ENCODE measurements at places on chromosomes 5 and 9.

GRCh38 chr5:61532983-61533382 lies 200.9 kb downstream of the ZSWIM6 start:
- no peak for DNase-seq

DNA sequence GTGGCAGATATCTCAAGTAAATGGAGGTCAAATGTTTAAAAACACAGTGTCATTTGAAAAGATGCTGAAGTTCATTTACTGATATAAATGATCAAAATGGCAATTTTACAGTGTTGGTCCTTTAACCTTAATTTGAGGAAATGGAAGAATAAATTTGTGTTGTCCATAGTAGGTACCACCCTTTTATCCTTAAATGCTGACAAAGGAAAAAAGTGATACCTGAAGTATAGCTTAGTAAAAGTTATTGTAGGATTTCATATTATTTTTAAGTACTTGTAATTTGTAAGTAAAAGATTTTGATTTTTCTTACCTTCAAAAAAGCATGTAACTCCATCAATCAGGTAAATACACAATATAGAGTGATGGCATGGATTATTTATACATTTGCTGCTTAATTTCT lies 166.6 kb upstream of the DAP start:
- no peak for DNase-seq

DNA sequence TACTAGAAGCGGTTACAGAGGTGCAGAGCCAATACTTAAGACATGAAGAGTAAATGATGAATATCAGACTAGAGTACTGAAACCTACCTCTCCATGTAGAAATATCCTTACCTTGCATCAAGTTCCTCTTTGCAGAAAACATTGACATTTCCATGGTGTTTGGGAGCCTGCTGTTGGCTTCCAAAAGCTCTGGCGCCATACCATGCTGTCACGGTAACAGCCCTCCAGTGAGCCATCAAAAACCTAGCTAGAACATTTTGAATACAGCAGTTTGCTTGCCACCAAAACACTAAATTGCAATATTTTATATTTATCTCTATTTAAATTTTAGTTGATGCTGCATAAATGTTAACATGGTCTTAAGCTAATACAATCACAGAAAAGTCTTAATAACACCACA lies 144.1 kb upstream of the LRRTM2 start:
- no peak for DNase-seq

GRCh38 chr9:96420468-96421219 lies 2.5 kb upstream of the ZNF367 start:
- DNase-seq = no peak

- DNase-seq = no peak
Measured at GRCh38 chr5:14148890-14149671, 5.9 kb downstream of the TRIO start.

GRCh38 chr9:96874947-96875460 lies 20.7 kb upstream of the ZNF782 start:
- no peak for DNase-seq

GRCh38 chr9:109320742-109321448 lies at the start of gene EPB41L4B:
TSS of gene EPB41L4B (minus strand) at chr9:109321059. CDS start at chr9:109320446, 613 bp downstream.
- DNase-seq = peak; percentile 59

DNA sequence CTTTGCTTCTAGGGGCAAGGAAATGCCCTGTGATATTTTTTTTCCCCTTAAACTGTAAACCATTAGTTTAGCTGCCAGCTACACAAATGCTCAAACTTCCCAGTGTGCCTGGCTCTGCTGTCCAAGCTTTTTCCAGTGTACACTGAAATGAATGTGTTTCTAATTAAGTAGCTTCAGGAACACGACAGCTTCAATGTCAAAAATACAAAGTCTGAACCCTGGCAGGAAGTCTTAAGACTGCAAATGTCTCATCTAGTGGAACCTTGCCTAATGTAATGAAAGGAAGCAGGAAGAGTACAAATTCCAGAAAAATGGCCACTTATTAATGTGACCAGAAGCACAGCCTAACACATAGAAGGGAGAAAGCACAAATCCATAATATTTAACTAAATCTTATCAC lies 255.2 kb downstream of the CRB2 start:
- DNase-seq = no peak

DNA sequence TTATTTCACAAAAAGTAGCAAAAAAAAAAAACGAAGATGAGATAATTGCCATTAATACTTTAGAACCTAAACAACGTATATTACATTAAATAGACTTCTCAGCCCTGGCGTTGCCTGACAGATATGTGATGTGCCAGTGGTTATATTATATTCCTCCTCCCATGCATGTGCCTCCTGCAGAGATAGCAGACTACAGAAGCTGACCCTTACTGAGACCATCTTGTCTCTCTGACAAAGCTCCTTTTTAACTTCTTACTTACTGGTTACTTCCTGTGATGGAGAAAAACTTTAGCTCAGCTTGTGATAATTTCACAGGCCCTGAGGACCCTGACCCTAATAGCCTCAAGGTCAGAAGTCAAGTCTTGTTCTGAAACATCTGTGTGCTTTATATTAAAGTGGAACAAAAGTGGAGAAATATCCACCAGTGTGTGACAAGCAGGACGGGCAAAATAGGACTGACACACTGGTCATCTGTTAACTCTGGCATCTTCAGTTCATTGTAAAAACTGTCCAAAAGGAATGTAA lies 80.6 kb upstream of the POU5F2 start:
- DNase-seq = no peak

DNA sequence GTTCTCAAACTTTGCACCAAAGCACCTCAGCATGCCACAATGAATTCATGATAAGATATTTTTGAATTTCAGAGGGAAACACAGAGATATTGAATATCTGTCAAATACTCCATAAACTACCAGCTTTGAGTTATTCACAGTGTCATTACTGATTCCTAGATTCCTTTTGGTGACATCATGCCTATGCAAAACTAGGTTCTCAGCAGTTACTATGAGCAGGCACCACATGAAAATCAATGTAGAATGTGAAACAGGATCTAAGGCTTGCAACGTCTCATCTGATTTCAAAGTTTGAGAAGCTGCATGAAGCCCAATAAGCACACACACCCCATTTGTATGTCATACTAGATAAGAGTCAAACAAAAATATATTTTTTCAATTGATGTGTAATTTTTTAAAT lies 426.5 kb downstream of the NR2F1-AS1 start:
- DNase-seq = no peak

DNA sequence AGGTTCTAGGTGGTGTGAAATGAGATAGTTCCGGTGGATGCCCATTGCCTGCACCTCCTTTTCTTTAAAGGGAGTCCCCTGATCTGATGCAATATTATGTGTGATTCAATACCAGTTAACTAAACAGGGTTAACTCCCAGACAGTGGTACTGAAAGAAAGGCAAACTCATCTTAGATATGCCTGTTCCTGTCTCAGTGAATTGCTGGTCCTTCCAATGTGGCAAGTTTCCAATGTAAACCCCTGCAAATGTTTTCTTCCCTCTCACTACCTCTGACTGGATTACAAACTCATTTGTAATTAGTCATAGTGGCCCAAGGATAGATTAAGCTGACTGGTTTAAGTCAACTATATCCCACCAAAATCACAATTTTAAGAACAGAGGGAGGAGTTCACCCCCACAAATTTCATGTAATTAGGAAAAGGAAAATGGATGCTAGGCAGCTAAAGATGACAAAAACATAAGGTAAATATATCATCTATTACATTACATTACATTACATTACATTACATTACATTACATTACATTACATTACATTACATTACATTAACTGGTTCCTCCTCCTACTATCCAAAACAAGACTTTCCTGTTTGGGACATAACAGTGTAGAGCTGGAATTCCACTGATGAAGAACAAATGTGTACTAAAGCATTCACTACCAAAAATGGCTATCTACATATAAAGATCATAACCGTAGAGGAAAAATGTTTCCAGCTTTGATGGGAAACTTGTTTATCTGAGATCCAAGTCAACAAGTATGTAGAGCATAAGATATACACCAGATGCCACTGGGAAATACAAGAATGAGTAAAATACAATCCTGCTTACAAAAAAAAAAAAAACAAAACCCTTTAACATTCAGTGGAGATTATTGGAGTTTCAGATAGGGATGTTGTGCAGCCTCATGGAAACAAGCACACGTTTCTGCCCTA lies 121.5 kb upstream of the SNX2 start:
- DNase-seq = no peak

GRCh38 chr5:102523541-102524175 lies 24.9 kb upstream of the SLCO6A1 start:
- no peak for DNase-seq

- DNase-seq = no peak
Measured at GRCh38 chr5:102231693-102232619, 64.1 kb downstream of the SLCO4C1 start.

GRCh38 chr9:129550199-129550839 lies 70.6 kb downstream of the C9orf50 start:
- no peak for DNase-seq

- no peak for DNase-seq
Measured at GRCh38 chr5:167244583-167244982, 1046.9 kb upstream of the WWC1 start.

- DNase-seq = no peak
Measured at GRCh38 chr5:81354093-81354492, 39.8 kb downstream of the ACOT12 start.

- DNase-seq = no peak
Measured at GRCh38 chr5:137205231-137206027, 293.7 kb downstream of the SPOCK1 start.

DNA sequence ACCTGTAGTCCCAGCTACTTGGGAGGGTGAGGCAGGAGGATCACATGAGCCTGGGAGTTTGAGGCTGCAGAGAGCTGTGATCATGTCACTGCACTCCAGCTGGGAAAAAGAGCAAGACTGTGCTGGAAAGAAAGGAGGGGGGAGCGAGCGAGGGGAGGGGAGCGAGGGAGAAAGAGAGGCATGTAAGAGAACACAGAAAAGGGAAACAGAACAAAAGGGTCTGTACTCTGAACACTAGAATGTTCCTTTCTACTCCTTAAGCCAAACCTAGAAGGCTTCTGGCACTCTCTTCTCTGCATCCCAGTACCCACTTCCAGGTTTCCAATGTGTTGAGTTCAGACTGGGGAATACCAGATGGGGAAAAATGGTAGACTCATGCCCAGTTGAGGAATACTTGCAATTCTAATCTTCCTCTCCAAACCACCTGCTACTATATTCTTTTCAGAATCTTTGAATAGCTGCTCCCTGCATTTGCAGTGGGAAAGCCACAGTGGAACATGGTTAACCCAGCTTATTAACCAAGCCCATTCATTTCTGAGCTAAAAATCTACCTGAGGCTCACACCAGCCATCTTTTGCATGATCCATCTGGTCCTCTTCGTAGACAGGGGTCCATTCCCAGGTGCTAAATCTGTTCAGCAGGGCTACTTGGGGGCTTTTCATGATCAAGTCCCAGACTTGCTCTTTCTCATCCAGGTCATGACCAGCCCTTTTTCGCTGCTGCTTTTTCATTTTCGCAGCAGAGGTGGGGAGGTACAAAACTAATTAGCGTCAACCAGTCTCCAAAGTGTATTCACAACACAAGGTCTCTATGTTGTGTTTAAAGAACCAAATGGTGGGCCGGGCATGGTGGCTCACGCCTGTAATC lies 34.9 kb downstream of the SEMA4D start:
- DNase-seq = no peak

GRCh38 chr9:106678273-106678672 lies 184.7 kb upstream of the ZNF462 start:
- no peak for DNase-seq

- DNase-seq = no peak
Measured at GRCh38 chr9:111375817-111376564, 46.0 kb upstream of the OR2K2 start.

GRCh38 chr9:91750343-91750742 lies 199.7 kb downstream of the ROR2 start:
- no peak for DNase-seq

- DNase-seq = peak; percentile 12
Measured at GRCh38 chr9:120583958-120584369, 4.0 kb upstream of the CDK5RAP2 start.

- DNase-seq = no peak
Measured at GRCh38 chr9:68825762-68826472, 120.9 kb downstream of the PIP5K1B start.

- DNase-seq = no peak
Measured at GRCh38 chr5:33629999-33630398, 189.2 kb downstream of the TARS1 start.

- no peak for DNase-seq
Measured at GRCh38 chr9:87803166-87803565, 77.2 kb downstream of the CTSL start.

- no peak for DNase-seq
Measured at GRCh38 chr9:124758061-124758460, 13.1 kb downstream of the NR6A1 start.

- DNase-seq = no peak
Measured at GRCh38 chr5:121596882-121597281, 254.8 kb upstream of the FTMT start.

DNA sequence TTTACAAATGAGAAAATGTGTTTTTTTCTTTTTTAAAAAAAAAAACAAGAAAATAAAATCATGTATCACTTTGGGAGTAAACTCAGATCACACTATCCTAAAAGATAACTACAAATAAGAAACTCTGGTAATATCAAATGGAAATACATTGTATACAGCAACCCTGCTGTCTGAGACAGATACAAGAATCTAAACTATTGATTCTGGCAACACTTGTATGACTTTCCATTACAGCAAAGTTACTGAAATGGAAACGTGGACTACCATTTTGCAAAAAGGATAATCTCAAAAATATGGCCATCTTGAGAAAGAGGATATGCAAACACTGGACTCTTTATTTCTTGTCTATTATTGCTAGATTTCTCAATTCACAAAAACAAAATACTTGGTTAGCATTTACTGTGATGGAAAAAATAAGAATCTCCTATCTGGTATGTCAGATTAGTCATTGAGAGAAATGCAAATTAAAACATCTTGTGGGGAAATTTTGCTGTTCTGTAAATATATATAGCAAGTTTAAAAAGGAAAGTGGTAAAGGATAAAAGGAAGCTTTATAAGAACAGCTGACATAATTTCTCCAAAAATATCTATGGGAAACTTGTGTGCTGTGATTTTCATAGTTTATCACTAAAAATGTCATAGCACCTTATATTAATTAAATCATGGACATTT lies 112.9 kb upstream of the FER start:
- no peak for DNase-seq

- DNase-seq = no peak
Measured at GRCh38 chr9:126652140-126652582, 38.4 kb downstream of the LMX1B start.

DNA sequence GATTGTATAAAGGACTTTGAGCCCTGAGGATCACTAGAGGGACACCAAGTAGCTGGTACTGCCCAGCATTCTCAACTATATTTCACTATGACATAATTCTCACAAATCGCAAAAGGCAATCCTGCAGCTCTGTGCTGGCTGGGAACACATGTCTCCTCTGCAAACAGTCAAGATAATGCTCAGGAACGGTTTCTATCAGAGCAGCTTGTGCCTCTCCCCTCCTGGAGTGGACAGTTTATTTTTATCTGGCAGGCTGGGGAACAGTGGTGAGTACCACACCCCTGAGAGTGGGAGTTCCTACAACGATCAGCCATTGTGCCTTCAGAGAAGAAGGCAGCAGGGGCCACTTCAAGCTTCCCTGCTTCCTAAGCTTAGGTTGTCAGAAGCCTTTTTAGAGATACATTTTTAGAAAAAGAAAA lies 65.8 kb downstream of the ERAP1 start:
- no peak for DNase-seq
